RKO (cell line): ENCODE measurements at places on chromosomes 5 and 9.

GRCh38 chr9:81546489-81546888 lies 142.9 kb downstream of the TLE1 start:
- DNase-seq = no peak

GRCh38 chr5:148437249-148437648 lies 53.5 kb downstream of the FBXO38 start:
- no peak for DNase-seq

DNA sequence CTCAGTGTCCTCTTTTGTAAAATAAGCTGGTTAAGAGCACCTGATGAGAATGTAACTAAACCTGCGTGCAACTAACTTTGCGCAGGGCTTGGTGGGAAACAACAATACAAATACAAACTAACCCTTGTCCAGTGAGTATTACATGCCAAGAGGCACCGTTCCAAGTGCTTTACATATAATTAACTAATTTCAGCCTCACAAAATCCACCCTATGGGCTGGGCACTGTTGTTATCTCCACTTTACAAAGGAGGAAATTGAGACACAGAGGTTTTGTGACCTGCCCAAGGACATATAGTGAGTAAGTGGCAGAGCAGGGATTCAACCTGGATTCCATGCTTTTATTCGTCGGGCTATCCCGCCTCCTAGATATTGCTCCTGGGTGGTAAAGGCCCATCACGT lies 26.2 kb upstream of the TNIP1 start:
- no peak for DNase-seq

DNA sequence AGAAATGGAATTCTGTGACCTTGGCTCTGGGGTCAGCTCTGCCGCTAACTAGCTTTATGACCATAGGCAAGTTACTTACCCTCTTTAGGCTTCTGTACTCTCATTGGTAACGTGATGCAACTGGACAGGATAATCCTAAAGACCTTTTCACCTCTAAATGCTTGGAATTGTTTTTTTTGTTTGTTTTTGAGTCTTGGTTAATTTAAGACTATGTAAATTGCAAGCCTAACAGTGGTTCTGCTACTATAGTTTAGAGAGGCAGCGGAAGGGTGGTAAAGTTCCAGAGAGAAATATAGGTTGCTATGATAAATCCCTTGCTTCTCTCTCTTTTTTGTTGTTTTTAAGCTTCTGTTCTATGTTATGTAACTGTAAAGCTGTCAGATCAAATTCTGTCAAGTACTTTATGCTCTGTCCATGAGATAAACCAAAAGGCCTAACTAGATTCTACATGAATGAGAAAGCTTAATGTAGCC lies 17.6 kb downstream of the FAM169A start:
- DNase-seq = no peak

DNA sequence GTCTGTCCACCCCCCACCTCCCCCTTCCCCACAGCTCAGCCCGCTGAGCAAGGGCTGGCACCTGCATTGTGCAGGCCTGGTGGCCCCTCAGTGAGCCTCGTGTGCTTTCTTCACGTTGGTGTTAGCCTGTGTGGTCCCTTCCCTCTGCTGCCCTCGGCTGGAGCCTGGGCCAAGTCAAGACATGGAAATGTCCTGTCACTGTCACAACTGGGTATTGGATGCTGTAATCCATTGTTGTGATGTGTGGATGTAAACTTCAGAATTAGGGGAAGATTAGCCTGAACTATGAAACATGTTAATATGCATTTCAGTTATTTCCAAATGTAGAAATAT lies 103.9 kb downstream of the TRIO start:
- DNase-seq = no peak
